Right renal cortex interstitium (tissue), 3 donors: ENCODE measurements at places on chromosomes 3 and 15.

DNA sequence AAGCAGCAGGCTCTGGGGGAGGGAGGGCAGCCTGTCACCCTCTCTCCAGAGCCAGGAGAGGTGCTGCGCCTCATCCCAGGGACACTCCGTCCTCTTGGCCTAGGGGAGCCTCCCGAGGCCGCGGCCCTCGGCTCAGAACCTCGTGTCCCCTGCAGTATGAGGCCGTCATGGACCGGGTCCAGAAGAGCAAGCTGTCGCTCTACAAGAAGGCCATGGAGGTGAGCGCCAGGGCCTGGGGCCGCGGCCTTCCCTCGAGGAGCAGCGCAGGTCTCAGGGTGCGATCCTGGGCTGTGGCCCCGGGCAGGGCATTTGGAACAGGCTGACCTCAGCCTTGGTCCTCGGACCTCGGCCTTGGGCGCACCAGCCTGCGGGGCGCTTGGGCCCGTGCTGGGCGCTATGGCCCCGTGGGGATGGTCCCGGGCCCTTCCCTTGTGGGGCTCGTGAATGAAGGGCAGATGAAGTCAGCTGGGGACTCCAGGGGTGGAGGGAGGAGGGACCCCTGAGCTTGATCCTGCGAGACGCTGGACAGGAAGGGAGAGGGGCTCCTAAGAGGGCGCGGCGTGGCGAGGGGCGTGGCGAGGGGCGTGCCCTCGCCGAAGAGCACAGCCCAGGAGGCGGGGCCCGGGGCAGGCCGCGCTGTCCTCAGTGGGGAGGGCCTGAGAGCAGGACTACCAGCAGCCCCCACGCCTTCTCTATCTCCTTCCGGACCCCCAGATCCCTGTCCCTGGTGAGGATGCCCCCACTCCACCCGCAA, 32.9 kb downstream of the PSTPIP1 start:
- DNase-seq: no peak

DNA sequence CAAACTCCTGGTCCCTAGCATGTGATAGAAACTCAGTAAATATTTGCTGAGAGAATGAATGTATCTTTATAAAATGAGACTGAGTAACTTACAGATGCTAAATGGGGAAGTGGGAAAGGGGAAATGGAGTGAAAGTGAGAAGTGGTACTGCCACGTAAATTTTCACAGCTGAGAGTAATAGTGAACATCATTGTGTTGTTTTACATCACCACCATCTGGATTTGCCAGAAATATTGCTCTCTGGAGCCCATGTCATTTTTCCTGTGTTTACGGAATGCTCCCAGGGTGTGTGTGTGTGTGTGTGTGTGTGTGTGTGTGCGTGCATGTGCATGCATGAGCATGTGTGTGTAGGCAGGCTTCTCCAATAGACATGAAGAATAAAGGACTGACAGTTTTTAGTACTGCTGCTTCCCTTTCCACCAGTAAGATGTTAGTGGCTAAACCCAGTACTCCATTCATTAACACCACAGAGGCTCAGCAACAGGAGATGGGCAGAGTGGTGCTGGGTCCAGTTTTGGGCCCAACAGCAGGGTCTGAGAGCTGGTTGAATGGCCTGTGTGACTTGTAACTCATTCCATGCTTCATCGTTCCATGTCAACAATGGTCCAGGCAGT, 57.3 kb downstream of the DIPK2A start:
- no peak for DNase-seq

DNA sequence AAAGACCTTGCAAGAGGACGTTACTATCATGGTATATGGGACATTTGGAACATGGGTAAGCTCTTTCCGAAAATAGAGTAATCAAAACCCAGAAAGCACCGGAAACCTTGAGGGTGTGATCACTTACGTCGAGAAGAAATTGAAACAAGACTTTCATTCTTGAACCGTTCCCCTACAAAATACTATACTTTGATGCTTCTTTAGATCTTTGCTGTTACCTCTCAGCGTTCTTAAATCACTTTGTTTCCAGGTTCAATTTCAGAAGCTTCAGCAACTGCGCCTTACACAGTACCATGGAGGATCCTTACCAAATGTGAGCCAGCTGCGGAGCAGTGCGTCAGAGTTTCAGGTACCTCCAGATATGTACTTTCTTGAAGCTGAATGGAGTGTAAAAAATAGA, 10.1 kb downstream of the CRTC3 start:
- no peak for DNase-seq

GRCh38 chr15:66951531-66952320, 113.7 kb upstream of the SMAD3 start:
- DNase-seq: no peak

GRCh38 chr3:67635257-67635656, 19.2 kb downstream of the SUCLG2 start:
- no peak for DNase-seq

- DNase-seq: no peak
Measured at GRCh38 chr3:62688050-62688449, 187.2 kb downstream of the CADPS start.

- DNase-seq: no peak
Measured at GRCh38 chr3:193149998-193150397, 91.0 kb upstream of the PLAAT1 start.

DNA sequence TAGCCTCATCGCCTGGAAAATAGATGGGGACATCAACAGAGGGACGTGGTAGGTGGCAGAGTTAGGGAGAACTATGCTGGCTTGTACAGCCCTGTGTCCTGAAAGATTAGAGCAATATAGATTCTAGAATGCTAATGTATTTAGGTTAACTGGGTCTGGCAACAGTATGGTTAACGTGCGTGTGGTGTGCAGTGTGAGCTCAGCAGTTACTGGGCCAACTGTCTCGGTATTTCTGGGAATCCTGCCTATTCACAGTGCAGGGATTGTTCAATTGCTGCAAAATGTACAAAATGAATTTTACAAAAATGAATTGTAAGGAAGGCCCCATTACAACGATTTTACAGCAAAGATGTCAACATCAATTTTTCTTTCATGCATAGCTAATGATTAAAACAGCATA, 20.6 kb downstream of the MEIS2 start:
- no peak for DNase-seq

DNA sequence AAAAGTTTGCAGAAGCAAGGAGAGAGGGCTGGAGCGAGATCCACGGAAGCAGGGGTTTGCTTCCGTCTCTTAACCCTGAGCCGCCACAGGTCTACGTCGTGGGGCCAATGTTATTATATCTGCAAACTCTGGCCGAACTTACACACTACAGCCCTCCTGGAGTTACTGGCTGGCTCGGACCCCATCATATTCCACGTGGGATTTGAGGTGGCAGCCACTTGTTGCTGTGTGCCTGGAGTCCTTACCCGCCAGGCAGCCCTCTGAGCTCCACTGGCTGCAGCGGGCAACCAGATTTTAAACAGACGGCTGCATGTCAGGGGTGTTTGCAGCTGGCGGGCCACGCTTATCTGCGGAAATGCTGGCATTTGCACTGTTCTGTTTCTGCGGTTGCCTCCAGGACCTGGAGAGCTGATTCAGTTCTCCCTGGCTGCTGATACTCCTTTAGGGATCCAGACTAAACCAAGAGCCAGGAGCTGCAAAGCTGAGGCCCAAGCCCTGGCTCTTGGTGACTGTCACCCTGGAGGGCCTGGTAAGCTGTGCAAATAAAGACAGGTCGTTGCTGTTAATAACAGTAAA, 34.7 kb downstream of the TM2D3 start:
- no peak for DNase-seq

- no peak for DNase-seq
Measured at GRCh38 chr3:15778332-15778858, 19.4 kb downstream of the ANKRD28 start.
